ENCODE measurements at places on chromosomes 2 and 18.

GRCh38 chr18:36634573-36635216 lies 194.1 kb downstream of the TPGS2 start:
- DNase-seq, result no peak

- no peak for DNase-seq
Observed at GRCh38 chr2:233563663-233564430, 2.7 kb downstream of the USP40 start.

DNA sequence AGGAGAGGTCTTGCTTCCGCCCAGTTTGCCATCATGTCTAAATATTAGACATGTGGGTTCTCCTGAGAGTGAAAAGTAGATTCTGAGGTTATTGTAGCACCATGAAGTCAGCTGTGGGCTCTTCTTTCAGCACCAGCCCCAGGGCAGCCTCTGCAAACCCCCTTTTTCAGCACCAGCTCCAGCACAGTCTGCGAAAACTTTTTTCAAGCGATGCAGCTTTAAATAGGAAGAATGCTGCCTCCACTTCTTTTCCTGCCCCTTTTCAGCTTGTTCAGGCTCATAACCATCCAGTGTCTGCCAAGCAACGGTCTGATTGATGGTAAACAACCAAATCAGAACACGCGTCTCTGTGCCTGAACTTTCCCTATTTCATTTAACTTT lies at the start of gene COL5A2:
Gene COL5A2, minus strand, starts transcription at position 192 of the 381 bp plus-strand sequence. Its CDS starts 157 bp downstream, at position 35.
- no peak for DNase-seq

GRCh38 chr2:239261356-239261755 lies 139.5 kb downstream of the HDAC4 start:
- no peak for DNase-seq

DNA sequence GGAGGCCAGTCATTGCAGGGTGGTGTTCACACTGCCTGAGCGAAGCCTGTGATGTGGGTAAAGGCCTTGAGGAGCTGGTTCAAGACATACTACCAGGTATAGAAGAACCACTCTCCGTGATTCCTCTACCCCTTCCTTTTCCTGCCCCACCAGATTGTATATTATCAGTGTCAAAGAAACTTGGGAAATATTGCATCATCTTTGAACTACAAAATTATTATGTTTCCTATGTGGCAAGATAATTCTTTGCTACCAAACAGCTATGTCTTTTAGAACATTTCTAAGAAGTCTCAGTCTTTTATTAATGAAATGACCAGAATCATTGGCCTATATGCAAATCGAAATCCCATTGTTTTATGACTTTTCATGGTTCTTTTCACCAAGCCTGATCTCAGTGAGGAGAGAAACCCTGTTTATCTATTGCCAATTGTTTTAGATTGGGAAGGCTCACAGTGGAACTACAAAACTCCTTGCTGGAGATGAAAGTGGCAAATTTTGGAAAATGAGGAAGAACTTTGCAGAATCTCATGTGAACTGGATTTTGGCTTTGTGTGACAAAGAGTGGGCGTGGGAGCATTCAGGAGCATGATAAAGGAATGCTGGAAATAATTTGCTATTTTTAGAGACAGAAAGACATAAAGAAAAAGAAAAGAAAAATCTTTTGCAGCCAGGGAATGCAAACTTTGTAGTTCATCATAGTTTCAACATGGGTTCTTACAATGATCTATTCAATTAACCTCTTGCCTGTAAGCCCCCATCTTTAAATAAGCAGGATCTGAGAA lies 286.9 kb downstream of the INSIG2 start:
- no peak for DNase-seq

GRCh38 chr18:21663578-21663977 lies 41.0 kb downstream of the ABHD3 start:
- DNase-seq, result no peak

DNA sequence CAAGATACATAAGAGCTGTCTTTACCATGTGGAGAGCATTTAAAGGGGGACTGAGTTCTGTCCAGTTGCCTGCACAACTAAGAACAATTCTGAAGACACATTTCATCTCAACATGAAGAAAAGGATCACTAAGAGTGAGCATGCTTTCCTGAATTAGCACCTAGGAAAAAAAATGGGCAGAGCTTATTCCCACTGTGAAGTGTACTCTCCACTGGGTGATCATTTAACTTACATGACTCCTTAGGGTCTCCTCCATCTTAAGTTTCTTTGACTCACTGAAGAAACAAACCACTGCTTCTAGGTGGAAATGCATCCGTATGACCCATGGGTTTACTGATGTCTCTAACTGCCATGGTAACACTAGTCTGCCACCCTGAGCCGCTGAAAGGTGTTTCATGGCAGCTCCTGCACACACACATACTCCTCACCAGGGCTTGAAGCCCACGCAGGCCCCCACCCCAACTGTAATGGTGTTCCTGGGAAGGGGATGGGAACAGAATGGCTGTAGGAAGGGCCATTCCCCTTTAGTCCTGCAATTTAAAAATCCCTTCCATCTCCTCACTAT lies 27.1 kb downstream of the HDLBP start:
- no peak for DNase-seq

Data from stimulated activated CD4-positive, alpha-beta T cell treated with anti-CD3 and anti-CD28 coated beads, Interleukin-1b, Interleukin-23, amount 100 ng/mL, for 48 hours (primary cell).